ENCODE measurements at places on chromosomes 11 and 22.

DNA sequence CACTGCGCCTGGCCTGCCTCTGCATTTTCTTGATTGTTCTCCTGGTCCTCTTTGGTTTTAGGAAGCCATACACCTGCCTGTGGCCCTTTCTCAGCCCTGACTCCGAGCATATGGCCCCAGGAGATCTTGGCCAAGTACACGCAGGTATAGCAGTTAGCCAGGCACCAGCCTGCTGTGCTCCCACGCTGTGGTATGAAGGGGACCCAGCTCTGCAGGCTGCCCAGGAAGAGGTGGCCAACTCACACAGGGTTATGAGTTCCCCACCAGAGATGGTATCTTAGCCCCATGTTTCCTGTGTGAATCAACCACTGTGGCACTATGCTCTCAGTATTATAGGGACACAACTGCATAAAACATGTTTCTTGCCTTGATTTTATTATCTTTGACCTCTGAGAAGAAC, 31.1 kb downstream of the SGSM3 start:
- DNase-seq, result peak; percentile 51

GRCh38 chr22:30485362-30485988, 13.7 kb upstream of the SEC14L3 start:
- peak; percentile 74 for DNase-seq

DNA sequence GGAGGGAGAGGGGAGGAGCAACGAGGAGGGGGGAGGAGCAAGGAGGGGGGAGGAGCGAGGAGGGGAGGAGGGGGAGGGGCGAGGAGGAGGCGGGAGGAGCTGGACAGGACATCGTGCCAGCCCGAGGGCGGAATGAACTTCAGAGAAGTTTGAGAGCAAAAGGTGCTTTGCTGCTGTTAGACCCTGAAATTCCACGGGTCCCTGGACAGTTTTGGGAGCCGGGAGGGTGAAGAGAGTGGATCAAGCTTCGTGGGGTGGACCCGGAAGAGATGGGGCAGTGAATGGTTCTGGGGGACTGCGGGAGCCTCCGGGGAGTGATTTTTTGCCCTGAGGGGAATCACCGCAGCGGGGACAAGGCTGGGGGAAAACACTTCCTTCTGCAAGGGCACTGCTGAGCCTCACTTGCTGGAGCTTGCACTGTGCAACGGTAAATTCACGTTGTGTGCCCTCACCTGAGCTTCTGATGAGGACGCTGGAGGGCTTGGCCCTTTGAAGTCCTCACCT, 10.7 kb upstream of the NLRP6 start:
- no peak for DNase-seq

DNA sequence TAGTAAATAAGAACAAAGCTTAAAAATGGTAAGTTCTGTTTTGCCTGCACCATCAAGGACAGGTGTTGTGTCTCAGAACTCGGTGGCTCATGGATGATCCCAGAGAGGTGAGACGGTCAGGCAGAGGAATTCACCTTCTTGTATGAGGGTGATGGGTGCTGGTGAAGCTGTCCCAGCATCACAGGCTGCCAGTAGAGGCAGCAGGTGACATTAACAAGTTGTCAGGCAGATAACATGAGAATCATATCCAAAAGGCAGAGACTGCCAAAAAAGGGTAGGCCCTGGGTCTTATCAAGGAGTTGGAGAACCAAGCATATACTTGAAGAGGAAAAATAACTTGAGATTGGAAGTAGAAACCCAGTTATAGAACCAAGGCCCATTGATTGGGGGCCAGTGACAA, 437.8 kb downstream of the DYNC2H1 start:
- no peak for DNase-seq

DNA sequence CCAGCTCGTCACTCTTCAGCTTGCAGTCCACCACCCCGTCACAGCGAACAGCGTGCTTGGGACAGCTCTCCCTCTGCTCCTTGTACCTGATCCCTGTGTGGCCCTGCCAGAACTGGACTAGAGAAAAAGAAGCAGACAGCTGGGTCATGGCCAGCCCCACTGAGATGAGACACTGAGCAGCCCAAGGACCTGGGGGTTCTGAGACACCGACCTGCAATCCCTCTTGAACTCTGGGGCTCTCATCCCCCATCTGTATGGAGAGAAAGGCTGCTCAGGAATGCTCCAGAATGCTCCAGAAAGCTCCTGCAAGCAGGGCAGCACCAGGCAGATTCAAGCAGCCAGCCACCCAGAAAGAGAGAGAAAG, 14.8 kb downstream of the TMPRSS13 start:
- DNase-seq, result no peak

DNA sequence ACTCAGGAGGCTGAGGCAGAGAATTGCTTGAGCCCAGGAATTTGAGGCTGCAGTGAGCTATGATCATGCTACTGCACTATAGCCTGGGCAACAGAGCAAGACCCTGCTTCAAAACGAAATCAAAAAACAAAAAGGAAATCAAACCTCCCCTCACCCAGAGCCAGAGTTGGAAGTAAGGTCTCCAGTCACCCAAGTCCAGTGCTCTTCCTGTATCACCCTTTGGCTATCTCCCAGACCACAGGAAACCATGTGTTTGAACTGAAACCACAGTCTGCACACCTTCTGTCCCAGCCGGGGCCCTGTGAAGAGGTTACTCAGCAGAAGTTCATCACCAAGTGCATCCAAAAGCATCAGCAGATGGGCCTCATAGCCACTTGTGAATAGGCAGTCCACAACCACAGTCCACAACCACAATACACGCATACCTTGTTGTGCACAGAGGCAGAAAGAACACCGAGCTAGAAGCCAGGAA, 4.6 kb downstream of the MYH9 start:
- no peak for DNase-seq

DNA sequence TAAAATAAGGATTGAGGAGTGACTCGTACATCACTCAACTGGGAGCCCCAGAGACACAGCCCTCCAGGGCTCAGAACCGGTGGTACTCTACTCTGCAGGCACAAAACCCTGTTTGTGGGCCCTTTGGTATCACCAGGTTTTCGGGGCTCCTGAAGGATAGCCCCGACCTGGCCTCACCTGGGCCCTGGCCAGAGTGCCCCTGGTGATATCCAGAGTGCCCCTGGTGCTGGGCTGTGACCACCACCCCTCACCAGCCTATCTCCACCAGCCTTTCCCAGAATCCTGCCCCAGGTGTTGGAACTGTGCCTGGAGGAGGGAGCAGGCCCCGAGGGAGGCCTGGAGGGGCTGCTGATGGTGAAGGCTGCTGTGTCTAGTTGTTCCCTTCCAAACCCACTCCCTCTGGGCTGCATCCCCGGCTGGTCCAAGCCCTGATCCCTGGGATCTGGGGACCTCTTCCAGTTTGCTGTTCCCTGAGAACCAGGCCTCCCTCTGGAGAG, 2.2 kb upstream of the GGT5 start:
- no peak for DNase-seq

- no peak for DNase-seq
Observed at GRCh38 chr11:62508336-62509058, 38.1 kb downstream of the AHNAK start.

DNA sequence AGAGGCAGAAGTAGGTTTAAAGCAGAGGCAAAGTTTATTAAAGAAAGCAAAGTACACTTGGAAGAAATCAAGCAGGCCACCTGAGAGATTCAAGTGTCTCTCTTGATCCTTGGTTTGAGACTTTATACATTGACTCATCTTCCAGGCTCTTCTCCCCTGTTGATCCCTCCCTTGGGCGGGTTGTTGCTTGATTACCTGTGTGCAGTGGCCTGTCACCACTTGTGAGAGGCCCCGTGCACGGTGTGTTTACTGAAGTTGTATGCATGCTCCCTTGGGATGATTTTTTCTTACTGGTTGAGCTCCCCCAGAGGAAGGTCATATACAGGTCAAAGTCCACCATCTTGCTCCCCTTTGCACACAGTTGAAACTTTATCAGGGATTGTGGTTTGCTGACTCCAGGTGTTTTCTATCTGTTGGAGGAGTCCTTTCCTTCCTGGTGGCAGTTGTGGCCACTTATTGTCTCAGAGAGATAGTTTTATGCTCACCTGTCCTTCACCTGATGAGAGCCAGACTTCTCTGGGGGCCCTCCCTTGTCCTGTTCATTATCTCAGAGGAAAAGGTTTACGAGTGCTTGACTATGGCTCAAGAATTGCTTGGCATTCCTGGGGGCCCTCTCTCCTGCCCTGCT, 16.3 kb upstream of the RBMXL2 start:
- no peak for DNase-seq

DNA sequence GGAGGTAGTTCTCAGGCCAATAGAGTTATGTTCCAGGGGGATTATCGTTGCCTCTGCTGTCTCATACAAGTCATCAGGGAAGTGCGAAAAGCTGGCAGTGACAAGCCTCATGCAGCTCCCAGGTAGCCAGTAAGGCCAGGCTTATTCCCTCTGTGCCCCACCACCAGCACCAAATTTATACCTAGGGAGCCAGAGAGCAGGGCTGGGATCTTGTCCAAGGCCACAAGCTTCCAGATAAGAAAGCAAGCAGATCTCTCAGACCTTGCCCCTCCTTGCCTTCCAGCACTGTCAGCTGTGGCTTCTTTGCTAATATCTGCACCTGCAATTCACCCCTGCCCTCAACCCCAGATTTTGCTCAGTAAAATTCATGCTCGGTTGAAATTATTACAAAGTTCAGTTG, 206.3 kb upstream of the FAT3 start:
- no peak for DNase-seq

DNA sequence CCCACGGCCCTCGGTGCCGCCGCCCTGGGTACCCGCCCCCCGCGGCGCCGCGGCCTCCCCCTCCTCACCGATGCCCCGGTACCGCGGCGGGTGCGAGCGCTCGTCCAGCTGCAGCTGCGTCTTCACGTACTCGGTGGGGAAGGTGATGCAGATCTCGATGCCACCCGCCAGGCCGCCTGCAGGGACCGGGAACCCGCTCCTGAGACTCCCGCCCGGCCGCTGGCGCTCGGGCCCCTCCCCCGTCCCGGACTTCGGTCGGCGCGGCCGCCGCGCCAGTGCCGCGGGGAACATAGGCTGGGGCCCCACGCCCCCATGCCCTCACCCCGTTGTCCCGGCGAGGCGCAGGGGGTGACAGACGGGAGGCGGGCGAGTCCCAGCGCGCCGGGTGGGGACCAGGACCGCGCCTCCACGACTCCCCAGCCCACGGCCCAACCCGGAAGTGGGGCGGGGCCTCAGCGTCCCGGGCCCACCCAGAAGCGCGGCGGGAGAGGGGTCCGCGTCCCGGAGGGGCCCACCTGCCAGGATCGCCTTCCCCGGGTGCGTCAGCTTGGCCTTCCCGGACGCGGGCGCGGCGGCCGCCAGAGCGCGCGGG, 375 bp downstream of the SLC25A1 start:
- DNase-seq, result peak; percentile 40

DNA sequence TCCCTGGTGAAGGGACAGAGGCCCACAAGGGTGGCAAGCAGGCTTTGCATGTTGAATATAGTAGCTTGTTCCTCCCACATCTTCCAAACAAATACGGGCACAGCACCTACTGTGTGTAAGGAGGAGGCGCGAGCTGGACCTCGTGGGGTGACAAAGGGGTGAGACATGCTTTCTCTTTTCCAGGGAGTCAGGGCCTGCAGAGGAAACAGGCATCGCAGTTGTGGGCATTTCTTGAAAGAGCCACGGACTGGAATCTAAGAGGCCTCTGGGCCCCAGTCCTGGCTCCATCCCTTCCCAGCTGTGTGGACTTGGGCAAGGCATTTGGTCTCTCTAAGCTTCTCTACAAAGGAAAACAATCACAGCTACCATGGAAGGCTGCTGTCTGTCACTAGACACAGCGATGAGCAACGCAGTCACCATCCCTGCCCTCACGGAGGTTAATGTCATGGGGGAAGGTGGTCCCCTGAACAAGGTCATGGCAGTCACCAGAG, 13.0 kb upstream of the CDC42EP1 start:
- no peak for DNase-seq

GRCh38 chr11:3614742-3615171, 27.0 kb downstream of the ART5 start:
- peak; percentile 16 for DNase-seq

GRCh38 chr11:73053964-73054363, 88.2 kb downstream of the FCHSD2 start:
- no peak for DNase-seq

DNA sequence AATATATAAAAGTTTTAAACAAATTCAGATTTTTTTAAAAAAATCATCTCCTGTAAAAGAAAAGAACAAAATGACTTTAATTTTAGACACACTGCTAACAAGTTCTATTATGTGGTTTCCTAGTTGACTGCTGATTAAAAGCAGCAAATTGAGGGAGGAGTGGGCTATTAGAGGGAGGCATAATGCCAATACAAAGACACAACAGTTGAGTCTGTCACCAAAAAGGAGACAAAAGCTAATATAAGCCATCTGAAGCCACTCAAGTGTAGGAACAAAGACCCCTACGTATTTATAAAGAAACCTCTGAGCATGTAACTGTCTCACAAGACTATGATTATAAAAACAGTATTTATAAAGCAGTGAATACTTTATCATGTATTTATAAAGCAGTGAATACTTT, 28.6 kb downstream of the TMEM123 start:
- DNase-seq, result no peak

DNA sequence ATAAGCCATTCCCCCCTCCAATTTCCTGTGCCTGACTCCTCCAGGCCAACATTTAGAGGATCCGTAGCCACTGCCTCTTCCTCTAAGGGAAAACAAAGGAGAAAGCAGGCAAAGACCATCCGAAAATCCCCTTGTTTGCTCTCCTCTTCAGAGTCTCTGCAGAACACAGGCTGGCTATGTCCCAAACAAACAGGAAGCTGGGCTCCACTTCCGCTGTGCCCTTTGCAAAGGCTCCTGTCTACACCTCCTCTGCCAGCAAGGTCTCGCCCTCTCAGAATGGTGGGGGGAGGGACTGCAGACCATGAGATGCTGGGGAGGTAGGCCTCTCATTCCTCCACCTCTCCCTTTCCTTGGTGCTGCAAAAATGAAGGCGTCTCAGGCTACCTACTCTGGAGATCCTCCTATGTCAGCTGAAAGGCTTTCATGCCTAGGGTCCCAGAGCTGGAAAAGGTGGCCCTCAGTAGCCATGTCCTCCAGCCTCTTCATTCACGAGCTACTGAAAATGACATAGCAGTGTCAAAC, 596.2 kb downstream of the BUD13 start:
- no peak for DNase-seq

DNA sequence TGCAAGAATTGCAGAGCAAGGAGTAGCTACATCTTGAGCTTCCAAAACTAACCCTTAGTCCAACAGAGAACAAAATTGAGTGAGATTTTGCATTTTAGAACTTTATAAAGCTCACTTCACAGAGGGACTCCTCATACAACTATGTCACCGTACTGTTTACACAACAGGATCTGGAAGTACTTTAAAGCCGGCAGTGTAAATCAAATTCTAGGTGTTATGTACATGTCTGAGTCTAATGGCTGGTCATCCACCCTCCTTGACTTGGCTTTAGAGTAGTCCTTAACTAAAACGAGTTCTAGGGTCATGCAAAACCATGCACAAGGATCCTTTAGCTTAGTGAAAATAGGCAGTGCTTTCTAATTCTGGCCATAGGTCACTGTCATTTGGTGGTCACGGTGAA, 23.5 kb downstream of the IRAG1 start:
- DNase-seq, result no peak

- no peak for DNase-seq
Observed at GRCh38 chr11:130062026-130062425, 7.7 kb upstream of the APLP2 start.

GRCh38 chr22:33923033-33923432, 2.8 kb upstream of the LARGE1 start:
- DNase-seq, result no peak

- DNase-seq, result no peak
Observed at GRCh38 chr11:72624496-72625201, 49.6 kb downstream of the PDE2A start.

- no peak for DNase-seq
Observed at GRCh38 chr11:47443817-47444216, 5.1 kb downstream of the RAPSN start.

- DNase-seq, result no peak
Observed at GRCh38 chr11:126452241-126453101, 97.0 kb downstream of the ST3GAL4 start.

Measured in activated T-cell treated with anti-CD3 and anti-CD28 coated beads, Interleukin-2, amount 50 U/mL, for 4 hours (primary cell).